ENCODE measurements at places on chromosomes 7 and 10.

GRCh38 chr7:150516956-150517745 is 2.5 kb downstream of the GIMAP7 start:
- no peak for DNase-seq

GRCh38 chr10:117946525-117947070 is 100.1 kb downstream of the RAB11FIP2 start:
- DNase-seq, result no peak

DNA sequence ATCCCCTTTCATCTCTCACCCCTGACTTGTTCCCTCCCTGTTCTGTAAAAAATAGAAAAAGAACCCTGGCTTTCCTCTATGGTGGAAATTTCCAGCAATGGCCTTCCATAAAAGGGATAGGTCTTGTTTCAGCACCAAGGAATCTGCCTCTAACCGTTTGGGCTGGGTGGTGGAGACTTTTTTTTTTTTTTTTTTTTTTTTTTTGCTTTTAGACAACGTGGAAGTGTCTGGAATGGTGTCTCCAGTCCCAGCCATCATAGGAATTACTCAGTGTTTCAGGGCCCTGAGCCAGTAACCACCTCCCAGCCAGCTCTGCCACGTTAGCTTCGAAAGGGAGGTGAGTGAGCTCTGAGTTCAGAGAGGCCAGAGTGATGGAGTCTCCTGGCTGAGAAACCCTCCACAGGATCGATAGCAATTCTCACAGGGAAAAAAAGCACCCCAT is 97.3 kb upstream of the COL1A2 start:
- no peak for DNase-seq

- DNase-seq, result no peak
Measured at GRCh38 chr7:34949361-34949760, 87.9 kb downstream of the DPY19L1 start.

DNA sequence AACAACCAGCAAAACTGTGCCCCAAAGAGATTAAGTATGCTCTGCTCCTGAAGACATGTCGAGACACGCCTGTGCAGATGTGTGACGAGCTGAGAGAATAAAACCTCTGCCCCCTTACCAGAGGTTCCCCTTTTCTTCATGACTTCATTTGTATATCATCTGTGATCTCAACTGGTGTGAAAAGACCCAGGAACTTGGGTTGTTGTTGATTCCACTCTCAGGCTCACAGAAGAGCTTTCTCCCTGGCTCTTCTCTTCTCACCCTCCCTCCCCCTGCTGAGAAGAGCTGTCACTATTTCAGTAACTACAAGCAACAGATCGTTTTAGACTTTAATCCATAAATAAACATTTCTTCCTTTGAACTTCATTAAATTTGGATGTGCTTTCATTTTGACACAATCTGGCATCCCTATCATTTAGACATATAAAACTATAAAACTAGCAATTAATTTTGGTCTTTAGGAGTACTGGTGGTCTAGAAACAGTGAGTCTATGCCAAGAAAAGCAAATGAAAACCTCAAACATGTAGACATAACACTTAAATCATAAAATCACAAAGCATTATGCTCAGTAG is 179.3 kb upstream of the FZD8 start:
- no peak for DNase-seq

GRCh38 chr7:113306302-113306701 is 187.9 kb upstream of the SMIM30 start:
- DNase-seq, result no peak

- DNase-seq, result no peak
Measured at GRCh38 chr7:75916259-75916658, 1.3 kb downstream of the POR start.

Data from activated CD8-positive, alpha-beta memory T cell treated with anti-CD3 and anti-CD28 coated beads for 1 hour (primary cell).